ENCODE measurements at places on chromosomes 6 and 20. TPM values are rescaled to one million over a fixed set of nuclear protein-coding genes. Genes with fewer than 3 reads are reported as not detected.

DNA sequence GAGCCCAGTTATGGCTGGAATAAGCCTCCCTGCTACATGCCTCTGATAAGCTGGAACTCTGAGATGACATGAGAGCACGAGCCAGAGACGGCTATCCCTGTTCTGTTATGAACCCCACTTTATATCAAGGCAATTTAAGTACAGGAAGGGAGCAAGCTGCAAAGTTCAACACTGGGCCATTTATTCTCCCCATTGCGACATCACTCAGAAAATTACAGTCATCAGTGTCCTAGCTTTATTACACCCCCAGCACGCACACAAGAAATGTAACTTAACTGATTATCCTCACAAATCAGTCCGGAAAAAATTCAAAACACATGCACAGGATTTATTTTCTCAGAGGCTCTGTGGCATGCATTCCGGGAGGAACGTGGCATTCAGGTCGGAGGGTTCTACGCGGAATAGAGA is 125.3 kb upstream of the SLC2A12 start:
- no peak for DNase-seq

- no peak for DNase-seq
Observed at GRCh38 chr6:71468841-71469700, 180.5 kb downstream of the OGFRL1 start.

GRCh38 chr6:7157752-7158616 is 50.2 kb downstream of the RREB1 start:
- no peak for DNase-seq

PSORS1C1 gene
- total RNA-seq, result not detected

ANGPT4 gene
- not detected for total RNA-seq

CD24 gene
- 0.40 TPM for total RNA-seq

All from activated CD4-positive, alpha-beta memory T cell treated with anti-CD3 and anti-CD28 coated beads, Interleukin-2, amount 10 ng/mL, durations not matched to agents 7 days and 5 days (primary cell).